Hematopoietic multipotent progenitor cell treated with erythropoietin and hydrocortisone succinate and interleukin-3 and kit ligand, for 15 days (in vitro differentiated cells): ENCODE measurements at places on chromosomes 5 and 9.

- DNase-seq: no peak
Observed at GRCh38 chr5:66224274-66224673, 80.2 kb downstream of the SREK1 start.

GRCh38 chr5:133199417-133200178 is 147.8 kb downstream of the HSPA4 start:
- DNase-seq: no peak

- DNase-seq: no peak
Observed at GRCh38 chr5:139976703-139977102, 66.4 kb downstream of the NRG2 start.

GRCh38 chr5:170642066-170642735 is 138.4 kb downstream of the KCNIP1 start:
- no peak for DNase-seq

GRCh38 chr5:103800741-103801495 is 238.3 kb upstream of the NUDT12 start:
- DNase-seq: no peak

GRCh38 chr5:31502506-31502905 is 29.4 kb downstream of the DROSHA start:
- DNase-seq: no peak

- no peak for DNase-seq
Observed at GRCh38 chr5:34841816-34842215, 2.9 kb downstream of the TTC23L start.

DNA sequence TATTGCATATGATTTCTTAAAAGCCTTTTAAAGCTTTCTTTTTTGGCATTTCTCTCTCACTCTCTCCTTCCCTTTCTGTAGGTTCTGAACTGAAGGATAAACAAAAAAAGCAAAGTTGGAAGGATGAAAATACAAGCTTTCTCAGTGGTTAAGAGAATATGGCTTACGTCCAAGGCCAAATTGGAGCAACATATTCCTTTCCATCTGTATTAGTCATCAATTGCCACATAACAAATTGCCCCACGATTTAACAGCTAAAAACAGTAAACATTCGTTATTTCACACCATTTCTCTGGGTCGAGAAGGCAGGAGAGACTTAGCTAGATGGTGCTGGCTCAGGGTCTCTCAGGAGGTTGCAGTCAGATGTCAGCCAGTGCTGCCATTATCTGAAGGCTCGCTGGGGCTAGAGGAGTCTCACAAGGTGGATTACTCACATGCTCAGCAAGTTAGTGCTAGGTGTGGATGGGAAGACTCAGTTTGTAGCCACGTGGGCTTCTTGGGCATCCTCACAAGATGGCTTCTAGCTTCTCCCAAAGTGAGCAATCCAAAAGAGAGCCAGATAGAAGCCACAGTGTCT is 2.0 kb upstream of the ROR2 start:
- no peak for DNase-seq

GRCh38 chr5:61298066-61298465 is 34.0 kb upstream of the ZSWIM6 start:
- DNase-seq: no peak

DNA sequence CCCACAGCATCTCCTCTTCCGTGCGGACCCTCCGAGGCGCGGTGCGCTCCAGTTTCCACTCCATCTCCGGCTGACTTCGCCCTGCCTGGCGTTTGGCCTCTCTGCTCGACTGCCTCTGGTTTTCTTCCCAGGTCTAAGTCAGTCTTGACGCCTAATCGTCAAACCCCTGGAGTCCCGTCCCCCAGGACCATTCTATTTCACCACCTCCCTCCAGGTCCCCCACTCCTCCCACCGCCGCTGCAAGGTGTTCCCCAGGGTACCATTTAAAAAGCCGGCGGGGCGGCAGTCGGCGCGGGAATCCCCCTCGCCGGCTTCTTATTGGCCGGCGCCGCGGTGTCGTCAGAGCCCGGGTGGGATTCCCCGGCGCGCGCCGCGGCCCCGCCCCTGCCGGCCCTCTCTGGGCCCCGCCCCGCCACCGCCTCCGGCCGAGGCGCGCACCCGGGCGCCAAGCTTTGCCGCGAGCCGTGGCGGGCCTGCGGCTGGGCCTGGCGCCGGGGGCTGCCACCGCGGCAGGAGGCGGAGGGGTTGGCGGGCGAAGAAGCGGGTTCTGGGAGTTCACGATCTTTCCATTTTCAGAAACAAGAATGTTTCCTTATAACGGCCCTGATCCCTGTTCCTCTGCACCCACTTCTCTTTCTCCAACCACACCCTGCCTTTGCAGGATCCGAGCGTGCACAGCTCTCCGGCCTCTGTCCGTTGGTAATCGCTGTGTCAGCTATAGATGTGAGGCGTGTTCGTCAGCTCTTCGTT is at the start of gene CDC20B:
Gene CDC20B (minus strand): TSS at position 241 of the 750 bp plus-strand sequence. CDS start 177 bp downstream, at position 64.
- peak; percentile 52 for DNase-seq

DNA sequence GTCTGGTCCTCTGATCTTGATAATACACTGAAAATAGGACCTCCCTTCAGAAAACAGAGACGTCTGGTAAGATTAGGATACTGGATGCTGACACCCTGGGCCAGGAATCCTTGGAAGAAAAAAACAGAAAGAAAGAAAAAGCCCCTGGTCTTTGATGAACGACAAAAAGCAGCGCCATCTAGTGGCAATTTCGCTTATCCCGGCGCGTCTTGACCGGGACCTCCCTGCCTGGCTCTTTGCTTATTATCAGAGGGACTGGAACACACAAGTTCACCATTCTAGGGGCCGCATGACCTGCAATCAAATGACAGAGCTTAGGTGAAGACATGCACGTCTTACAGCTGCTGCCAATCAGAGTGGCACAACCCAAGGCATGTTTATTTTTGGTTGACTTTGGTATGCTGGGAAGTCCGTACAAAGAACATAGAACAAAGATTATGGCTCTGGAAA is 114.9 kb upstream of the NFIB start:
- DNase-seq: peak; percentile 69

- no peak for DNase-seq
Observed at GRCh38 chr9:128494746-128495129, 9.8 kb upstream of the GLE1 start.

GRCh38 chr5:35856765-35857351 is at the start of gene IL7R:
Gene IL7R (plus strand): TSS chr5:35856891. CDS start chr5:35856978, 87 bp downstream.
- DNase-seq: no peak

GRCh38 chr5:133756036-133756435 is 143.7 kb upstream of the FSTL4 start:
- no peak for DNase-seq

GRCh38 chr5:169442913-169443784 is 140.4 kb upstream of the SPDL1 start:
- DNase-seq: no peak

DNA sequence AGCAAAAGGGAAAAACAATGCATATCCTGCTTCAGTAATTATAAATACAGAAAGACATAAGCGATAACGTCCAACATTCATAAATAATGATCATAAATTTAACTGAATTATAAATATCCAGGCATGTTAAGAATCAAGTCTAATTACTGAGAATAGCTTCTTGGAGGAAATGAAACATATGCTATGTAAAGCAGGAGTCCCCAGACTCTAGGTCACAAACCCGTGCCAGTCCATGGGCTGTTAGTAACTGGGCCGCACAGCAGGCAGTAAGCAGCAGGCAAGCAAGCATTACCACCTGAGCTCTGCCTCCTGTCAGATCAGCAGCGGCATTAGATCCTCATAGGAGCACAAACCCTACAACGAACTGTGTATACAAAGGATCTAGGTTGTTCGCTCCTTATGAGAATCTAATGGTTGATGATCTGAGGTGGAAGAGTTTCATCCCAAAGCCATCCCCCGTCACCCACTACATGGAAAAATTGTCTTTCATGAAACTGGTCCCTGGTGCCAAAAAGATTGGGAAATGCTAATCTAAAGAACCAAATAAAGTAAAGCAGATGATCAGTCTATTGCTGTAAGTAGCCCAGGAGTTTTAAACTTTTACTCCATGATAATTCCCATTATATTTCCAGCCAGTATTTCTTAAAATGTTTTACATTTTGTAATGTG is 50.4 kb downstream of the CERT1 start:
- no peak for DNase-seq

DNA sequence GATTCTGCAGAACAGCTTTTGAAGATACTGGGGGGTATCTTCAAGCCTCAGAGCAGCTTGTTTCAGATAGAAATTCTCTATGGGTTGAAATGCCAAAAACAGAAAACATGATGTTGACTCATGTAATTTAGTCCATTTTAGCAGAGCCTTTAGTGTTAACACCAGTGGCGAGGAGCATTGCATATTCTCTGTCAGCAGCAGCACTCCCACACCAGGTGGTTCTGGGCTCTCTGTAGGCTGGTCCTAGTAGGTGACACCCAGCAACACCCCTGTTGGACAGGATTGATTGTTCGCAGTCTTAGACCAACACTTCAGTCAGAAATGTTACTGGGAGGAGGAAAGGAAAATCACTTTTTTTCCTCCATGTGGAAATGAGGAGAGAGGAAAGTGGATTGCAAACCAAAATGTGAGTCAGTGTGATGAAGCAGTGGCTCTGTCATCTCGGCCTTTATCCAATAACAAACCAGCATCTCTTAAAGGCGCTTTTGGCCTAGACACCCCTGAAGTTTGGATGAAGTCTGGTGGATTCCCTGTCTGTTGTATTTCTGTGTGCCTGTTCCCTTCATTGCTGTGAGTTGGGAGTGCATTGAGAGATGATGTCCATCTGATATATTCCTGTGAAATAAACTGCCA is 16.8 kb downstream of the SLC46A2 start:
- no peak for DNase-seq

- DNase-seq: no peak
Observed at GRCh38 chr5:17805227-17805825, 171.1 kb downstream of the TAF11L14 start.

DNA sequence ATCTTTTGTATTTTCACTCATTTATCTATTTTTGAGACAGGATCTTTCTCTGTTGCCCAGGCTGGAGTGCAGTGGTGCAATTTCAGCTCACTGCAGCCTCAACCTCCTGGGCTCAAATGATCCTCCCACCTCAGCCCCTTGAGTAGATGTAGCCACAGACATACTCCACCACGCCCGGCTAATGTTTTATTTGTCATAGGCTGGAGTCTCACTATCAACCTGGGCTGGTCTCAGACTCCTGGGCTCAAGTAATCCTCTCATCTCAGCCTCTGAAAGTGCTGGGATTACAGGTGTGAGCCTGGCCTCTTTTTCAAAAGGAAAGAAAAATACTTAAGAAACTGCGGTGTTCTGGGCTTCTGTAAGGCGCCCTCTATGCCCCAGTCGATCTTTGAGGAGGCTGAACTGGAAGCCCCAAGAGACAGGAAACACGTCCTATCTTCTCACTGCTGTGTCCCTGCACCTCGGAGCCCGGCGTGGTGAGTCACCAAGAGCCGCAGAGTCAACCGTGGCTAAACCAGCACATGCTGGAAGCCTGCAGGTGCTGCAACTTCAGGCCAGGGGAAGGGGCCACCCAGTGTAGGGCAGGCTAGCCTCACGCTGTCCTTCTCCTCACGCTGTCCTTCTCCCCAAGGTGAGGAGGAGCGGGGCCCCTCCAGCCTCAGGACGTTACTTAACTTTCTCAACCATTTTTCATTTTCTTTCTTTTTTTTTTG is 15.2 kb upstream of the LHX3 start:
- DNase-seq: no peak

GRCh38 chr9:105957830-105958229 is 263.5 kb downstream of the TMEM38B start:
- no peak for DNase-seq

- DNase-seq: no peak
Observed at GRCh38 chr5:10151656-10152055, 98.0 kb downstream of the ATPSCKMT start.

DNA sequence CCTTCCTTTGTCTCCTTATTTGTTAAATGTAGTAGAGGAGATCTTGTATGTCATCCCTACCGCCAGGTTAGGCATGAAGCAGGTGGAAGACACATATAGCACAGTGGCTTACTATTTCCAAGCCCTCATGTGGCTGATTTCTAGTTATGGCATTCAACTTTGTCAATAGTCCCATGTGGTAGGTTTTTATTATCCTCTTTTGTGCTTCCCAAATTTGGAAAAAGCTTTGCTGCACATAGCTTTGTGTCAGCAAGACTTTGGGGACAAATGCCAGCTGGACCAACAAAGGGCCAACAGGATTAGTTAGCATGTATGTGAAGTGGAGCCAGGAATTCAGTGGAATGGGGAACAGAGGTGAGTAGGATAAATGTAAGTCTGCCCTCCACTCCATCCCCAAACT is 276.3 kb downstream of the PSAT1 start:
- DNase-seq: no peak
